ENCODE measurements at places on chromosomes 6 and 20. TPM values are rescaled to one million over a fixed set of nuclear protein-coding genes. Genes with fewer than 3 reads are reported as not detected.

KIF6 gene
- total RNA-seq: 1.2 TPM

C6orf47 gene
- 16.7 TPM for total RNA-seq

TAF4 gene
- total RNA-seq: 6.5 TPM

TFAP2C gene
- 2.4 TPM for total RNA-seq

GRCh38 chr6:11604836-11605506 lies 67.4 kb downstream of the TMEM170B start:
- no peak for DNase-seq

DNA sequence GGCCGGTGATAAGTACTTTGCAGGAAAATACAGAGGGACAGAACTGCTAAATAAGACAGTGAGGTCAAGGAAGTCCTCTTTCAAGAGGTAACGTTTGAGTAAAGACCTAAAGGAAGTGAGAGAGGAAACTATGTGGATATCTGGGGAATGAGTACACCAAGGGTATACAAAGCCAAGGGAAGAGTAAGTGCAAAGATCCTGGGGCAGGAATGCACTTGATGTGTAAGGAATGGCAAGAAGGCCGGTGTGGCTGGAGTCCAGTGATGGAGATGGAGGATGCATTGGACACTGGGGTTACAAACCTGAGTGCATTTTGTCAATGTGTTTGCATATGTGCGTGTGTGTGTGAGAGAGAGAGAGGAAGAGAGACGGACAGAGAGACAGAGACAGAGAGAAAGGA lies 32.1 kb upstream of the TGM2 start:
- no peak for DNase-seq

- no peak for DNase-seq
Measured at GRCh38 chr6:90502866-90503407, 83.9 kb downstream of the MAP3K7 start.

DNA sequence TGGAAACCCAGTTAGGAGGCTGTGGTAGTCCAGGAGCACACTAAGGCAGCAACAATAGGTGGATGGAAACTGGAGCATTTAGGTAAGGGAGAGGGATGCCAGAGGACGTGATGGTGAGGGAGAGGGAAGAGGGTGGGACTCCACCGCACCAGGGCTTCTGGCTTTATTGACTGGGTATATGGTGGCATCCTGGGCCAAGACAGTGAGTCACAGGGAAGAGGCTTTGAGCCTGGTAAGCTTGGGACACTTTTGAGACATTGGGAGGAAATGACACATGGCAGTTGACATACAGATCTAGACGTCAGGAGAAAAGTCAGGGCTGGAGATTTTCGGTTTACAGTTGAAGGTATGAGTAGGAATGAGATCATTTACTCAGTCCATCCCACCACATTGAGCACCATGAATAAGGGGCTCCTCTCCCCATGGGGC lies 14.9 kb downstream of the NT5E start:
- no peak for DNase-seq

DNA sequence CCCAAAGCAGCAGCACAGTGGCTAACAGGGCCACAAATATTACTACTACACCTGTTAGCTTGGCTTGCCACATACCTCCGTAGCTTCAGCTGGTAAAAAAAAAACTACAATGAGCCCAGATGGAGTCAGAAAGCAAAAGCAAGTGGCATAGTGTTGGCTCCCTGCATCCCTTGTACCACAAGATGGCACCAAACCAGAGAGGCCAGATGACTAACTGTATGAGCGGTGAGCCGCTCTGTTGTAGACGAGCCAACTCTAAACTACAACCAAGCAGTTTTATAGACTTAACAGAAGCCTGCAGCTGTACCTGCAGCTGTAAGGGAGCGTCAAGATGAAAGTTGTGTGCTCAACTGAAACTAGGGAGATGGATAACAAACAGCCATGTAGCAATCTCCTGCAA lies 84.5 kb upstream of the MCHR2 start:
- DNase-seq: no peak

GRCh38 chr6:43052842-43053544 lies 658 bp downstream of the CUL7 start:
- DNase-seq: no peak

- DNase-seq: no peak
Measured at GRCh38 chr6:44171899-44172546, 13.4 kb downstream of the CAPN11 start.

GRCh38 chr20:44087051-44087856 lies 99.7 kb downstream of the JPH2 start:
- no peak for DNase-seq

DNA sequence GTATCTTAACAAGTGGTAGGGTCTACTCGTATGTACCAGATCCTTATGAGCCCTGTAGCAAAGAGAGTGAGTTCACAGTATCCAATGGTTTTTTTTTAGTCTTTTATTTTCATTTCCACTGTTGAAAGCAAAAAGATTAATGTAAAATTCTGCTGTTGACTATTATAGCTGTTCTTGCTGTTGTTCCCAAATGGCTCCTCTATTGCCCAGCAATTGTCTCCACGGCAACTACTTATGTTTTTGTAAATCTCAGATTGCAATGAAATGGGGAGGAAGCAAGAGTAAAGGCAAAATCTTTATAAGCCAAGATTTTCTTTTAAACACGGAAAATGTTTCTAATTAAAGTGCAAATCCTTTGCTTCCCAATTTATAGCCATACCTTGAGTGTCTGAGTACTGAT lies 406.1 kb downstream of the EPM2A start:
- no peak for DNase-seq

- no peak for DNase-seq
Measured at GRCh38 chr6:53035549-53036213, 29.5 kb upstream of the FBXO9 start.

- no peak for DNase-seq
Measured at GRCh38 chr6:75818098-75818855, 69.2 kb downstream of the MYO6 start.

DNA sequence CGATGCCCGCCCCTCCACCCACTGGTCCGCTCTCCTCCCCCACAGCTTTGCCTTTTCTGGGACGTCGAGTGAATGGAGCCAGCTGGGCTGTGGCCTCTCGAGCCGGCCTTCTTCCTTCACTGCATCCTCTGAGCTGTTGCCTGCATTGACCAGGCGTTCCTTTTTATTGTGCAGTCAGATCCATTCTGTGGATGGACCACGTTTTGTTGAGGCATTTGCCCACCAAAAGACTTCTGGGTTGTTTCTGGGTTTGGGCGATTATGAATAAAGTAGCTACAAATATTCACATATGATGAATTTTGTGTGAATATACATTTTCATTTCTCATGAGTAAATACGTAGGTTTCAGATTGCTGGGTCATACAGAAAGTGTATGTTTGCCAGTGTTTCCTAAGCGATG lies 9.9 kb downstream of the NTSR1 start:
- DNase-seq: no peak

GRCh38 chr20:8078528-8078914 lies 53.5 kb upstream of the PLCB1 start:
- no peak for DNase-seq

- DNase-seq: no peak
Measured at GRCh38 chr6:24240943-24241342, 114.9 kb downstream of the NRSN1 start.

DNA sequence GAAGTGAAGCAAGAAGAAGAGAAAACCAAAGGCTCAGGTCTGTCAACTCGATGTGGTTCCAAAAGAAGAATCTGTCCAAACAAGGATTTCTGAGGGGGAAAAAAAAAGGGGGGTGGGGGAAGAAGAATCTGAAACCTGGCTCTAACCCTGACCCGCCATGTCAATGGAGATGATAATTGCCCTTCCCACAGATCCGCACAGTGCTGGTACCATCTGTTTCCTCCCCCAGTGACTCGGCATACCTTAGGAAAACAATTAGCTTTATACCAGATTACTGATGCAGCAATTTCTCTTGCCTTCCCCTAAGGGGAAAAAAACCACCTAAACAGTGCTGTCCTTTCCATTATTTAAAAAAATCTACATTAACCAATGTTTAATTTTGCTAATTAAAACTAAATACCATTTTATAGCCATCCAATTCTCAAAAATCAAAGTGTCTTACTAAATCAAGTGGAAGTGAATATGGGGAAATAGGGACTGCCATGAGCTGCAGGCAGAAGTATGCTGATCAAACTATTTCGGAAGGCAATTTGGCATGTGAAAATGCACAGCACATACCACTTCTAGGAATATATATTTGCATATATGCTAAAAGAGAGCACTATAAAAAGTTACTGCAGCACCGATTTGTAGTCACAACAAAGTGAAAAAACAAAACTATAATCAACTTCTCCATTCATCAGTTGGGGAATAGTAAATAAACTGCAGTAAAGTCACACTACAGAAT lies 46.8 kb downstream of the MAP7 start:
- DNase-seq: no peak

DNA sequence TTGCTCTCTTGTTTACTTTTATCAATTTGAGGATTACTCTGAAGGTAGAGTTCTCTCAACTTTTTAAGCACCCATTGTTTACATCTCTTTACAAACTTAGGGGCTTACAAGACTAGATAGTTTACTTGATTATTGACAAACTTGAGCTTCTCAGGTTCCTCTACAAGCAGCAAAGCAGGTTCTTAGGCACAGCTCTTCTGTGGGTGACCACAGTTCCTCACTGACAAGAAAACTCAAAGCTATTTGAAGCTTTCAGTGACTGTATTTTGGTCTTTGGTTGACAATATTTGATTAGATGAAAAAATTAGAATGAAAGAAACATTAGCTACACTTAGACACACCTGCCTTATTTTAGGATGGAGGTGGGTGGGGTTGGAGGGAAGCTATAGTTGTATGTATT lies 327.3 kb upstream of the RUNX2 start:
- DNase-seq: no peak

DNA sequence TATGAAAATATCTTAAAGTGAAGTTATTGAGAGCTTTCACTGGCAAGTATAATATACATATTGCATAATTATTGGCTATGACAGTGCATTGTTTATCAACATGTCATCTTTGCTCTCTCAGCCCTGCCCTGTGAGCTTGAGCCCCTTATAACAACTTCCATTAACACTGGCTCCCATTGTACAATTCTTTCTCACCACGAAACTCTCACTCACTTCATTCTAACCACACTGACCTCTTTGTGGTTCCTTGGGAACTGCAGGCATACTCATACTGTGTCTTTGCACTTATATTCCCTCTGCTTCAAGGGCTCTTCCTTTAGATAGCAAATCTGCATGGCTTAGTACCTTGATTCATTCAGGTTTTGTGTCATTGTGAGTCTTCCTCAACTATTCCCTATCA lies 411.8 kb downstream of the CDKAL1 start:
- DNase-seq: no peak

GRCh38 chr20:45828589-45828988 lies 1.5 kb upstream of the TNNC2 start:
- no peak for DNase-seq

GRCh38 chr6:37544530-37544929 lies 44.8 kb upstream of the CCDC167 start:
- no peak for DNase-seq

- peak; percentile 34 for DNase-seq
Measured at GRCh38 chr6:166989427-166990032, 9.7 kb upstream of the CEP43 start.

GRCh38 chr6:35292494-35292893 lies 5.1 kb upstream of the DEF6 start:
- no peak for DNase-seq

- no peak for DNase-seq
Measured at GRCh38 chr6:12298995-12299394, 8.8 kb downstream of the EDN1 start.

DNA sequence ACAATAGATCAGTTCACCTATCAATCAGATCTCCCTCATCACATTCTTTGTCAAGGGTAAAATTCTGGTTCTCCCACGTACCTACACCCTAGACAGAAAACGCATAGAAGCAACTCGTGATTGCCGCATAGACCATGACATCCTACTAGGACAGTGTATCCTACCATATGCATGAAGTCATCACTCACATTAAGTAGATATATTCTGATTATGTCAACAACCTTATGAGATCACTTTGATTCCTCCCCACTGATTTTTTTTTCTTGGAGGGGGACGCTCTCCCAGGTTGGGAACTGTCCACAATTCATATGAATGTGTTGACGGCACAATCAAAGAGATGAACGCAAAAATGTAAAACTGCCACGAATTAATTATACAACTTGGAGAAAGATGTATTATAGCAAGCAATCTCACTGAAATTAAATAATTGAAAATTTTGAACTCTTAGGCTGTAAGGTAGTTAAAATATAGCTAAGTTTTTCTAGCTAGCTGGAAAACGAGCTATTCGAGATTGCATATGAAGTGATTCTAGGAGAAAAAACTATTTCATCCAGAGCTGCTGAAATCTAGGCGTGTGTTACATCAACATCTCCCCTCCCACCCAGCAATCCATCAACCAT lies 82.5 kb upstream of the CCDC28A start:
- DNase-seq: no peak
